Stimulated activated CD4-positive, alpha-beta T cell treated with anti-CD3 and anti-CD28 coated beads, Interleukin-4, amount 100 ng/mL, for 48 hours (primary cell): ENCODE measurements at places on chromosomes 4 and X.

DNA sequence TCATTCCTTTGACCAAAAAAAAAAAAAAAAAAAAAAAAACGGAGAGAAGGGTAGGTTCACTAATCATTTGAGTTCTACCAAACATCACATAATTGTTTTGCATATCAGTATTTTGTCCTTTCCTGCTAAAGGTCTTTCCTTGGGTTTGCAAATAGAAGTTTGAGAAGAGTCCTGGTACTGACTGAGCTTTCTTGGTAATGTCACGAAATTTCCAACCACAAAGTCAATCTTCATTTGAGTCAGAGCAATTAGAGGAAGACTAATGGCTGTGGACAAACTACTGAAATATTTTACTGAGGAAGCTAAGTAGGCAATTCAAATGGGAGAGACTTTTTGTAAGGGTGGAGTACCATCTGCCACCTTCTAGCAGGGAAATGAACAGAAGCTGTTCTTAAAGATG is 21.7 kb upstream of the CD40LG start:
- no peak for DNase-seq

- DNase-seq, result no peak
These were observed 248.7 kb downstream of the ARHGAP10 start for GRCh38 chr4:147980586-147980985.

GRCh38 chr4:160810941-160811340 is 1352.9 kb downstream of the FSTL5 start:
- DNase-seq, result no peak

DNA sequence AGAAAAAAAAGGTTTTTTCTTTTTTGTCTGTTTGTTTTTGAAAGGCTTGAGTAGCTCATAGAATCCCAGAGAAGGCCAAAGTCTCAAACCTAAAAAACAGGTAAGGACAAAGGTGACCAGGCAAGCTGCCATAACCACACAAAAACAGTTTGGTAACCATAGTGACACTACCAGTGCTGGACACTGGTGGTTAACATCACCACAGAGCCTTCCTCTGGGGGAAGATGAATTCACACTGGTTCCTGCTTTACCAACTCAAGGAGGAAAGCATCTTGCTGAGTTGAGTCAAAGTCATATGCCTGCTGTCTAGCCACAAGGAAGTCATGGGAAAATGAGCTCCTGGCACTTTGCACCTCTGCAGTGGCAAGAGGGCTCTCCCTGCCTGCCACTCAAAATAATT is 32.5 kb downstream of the IDS start:
- no peak for DNase-seq

GRCh38 chrX:140664939-140665338 is 44.6 kb upstream of the LINC00632 start:
- no peak for DNase-seq

GRCh38 chr4:87620491-87620890 is 12.2 kb downstream of the DSPP start:
- no peak for DNase-seq

DNA sequence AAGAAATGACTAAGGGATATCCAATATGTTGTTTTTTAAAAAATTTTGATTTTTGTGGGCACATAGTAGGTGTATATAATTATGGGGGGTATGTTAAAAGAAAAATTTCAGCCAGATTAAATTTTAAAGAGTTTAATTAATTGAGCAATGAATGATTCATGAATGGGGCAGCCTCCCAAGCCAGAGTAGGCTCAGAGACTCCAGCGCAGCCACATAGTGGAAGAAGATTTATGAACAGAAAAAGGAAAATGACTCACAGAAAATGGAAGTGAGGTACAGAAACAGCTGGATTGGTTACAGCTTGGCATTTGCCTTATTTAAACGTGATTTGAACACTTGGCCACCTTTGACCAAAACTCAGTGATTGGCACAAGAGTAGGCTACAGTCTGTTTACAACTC is 91.7 kb downstream of the SPATA18 start:
- no peak for DNase-seq

DNA sequence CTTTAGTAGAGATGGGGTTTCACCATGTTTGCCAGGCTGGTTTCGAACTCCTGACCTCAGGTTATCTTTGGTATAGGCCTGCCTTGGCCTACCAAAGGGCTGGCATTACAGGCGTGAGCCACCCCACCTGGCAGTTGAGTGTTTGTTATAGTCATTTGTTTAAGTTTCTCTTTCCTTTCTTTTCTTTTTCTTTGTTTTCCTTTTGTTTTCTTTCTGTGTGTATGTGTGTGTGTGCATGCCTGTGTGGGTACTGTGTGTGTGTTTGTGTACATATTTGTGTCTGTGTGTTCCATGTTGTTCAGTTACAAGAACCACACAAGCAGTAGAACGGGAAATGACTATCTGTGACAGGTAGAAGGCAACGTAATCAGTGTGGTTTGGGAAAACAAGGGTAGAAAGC is 624.9 kb downstream of the FSTL5 start:
- DNase-seq, result no peak

DNA sequence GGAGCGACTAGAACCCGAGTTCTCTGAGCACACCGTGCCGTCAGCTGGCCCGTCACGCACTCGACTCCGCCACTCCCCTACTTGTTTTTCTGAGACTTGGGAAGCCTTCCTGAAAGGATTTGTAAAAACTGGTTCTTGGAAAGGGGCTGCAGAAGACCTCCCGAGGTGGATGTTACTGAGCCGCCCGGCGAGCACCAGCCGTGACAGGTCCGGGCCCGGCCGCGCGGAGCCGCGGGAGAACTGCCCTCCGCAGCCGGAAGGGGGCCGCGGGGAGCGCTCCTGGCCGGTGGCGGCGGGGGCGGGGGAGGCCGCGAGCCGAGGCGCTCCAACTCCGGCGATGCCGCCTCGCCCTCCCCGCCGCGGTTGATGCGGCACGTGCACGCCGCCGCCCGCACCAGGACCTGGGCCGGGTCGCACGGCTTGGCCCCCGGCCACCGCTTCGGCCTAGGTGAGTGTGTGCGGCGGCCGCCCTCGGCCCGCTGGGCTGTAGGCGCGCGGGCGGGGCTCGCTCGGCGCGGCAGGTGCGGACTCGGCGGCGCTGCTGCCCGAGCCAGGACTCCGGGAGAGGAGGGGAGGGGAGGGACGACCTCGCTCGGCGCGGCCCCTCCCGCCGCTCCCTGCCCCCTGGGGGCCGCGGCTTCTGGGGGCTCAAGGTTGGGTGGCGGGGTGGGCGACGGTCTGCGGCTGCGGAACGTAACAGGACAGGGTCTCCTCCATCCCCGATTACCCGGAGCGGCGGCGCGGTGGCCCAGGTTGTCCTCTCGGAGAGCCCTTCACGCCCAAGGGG is 1.7 kb downstream of the SPRY1 start:
- DNase-seq, result peak; percentile 62

DNA sequence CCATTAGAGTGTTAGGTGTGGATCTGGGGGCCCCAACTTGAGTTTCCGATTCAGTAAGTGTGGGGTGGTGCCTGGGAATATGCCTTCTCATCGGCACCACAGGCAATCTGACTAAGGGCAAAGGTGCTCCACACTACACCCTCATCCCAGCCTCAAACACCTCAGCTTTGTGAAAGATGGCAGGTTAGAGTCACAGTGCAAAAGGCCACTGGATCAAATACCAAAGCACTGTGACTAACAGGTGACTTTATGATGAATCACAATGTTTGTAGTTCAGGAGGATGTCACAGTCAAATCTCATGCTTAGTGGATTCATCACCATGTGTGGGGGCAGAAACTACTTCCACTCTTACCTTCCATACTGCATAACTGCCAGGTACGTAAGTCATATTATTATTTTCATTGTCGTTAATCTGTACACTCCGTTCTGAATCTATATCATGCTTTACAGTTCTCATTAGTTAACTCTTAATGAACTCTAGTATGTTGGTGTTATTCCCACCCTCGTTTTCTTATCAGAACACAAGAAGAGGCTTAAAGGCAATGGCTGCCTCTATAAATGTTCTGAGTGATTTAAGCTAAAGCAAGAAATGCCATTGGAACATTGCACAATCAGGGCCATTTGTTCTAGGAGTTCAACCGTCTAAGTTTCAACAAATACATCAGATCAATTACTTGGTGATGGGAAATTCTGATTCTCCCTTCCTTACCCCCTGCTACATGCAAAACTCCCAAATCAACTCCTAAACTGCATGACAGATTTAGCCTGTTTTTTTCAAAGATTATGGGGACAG is 50.2 kb downstream of the PRKG2 start:
- no peak for DNase-seq

- peak; percentile 70 for DNase-seq
These were observed 220.1 kb downstream of the AFAP1 start for GRCh38 chr4:7719354-7720174.

DNA sequence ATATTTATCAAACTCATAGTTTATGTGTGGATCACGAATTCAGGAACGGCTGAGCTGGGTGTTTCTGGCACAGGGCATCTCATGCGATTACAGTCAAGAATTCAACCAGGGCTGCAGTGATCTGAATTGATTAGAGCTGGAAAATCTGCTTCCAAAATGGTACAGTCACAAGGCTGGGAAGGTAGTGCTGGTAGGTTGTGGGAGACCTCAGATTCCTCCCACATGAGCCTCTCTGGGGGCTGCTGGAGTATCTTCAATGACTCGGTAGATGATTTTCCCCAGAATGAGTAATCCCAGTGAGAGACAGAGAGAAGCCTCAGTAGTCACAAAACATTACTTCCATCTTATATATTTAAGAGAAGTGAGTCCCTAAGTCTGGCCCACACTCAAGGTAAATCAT is 36.2 kb upstream of the PRDX4 start:
- no peak for DNase-seq

DNA sequence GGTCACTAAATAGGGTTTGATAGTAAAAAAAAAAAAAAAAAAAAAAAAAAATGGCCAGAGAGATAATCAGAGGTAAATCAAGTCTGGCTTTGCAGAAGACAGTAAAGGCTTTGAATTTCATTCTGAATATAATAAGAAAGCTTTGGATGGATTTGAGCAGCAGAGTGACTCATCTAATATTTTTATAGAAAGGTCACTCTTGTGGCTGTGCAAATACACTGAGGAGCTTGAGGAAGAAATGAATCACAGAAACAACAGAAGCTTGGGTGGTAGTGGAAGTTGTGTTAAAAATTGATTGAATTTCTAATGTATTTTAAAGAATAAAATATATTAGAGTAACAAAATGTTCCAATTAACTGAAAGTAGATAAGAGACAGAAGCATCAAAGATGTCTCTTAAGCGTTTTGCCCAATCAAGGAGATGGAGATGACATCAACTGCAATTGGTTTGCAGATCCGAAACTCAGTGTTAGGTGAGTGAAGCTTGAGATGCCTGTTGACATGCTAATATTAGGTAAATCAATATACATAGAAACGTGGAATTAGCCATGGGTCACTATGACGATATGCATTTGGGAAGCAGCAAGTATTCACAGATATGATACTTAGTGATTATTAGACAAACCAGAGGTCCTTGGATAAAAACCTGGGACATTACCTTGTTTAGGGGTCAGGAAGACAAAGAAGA is 280.5 kb downstream of the GPM6A start:
- DNase-seq, result no peak

- no peak for DNase-seq
These were observed 61.3 kb downstream of the ANTXR2 start for GRCh38 chr4:80011636-80012236.

- DNase-seq, result no peak
These were observed 714.5 kb downstream of the GRID2 start for GRCh38 chr4:93018243-93018642.

DNA sequence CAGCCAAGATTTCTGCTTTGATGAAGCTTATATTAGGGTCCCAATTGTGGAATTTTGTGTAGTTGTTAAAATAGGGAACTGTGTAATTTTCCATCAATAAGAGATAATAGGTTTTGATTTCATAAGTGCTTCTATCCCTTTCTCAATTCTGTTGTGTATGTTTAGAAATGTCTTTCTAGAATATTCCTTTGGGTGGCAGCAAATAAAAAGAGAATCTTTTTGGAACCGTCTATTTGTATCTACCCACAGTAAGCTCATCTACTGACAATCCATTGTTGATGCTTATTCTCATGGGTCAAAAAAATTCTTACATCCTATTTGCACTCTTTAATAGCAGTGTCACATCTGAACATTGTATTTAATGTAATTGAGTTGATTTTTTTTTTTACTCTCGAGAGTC is 61.7 kb downstream of the TMA16 start:
- no peak for DNase-seq

DNA sequence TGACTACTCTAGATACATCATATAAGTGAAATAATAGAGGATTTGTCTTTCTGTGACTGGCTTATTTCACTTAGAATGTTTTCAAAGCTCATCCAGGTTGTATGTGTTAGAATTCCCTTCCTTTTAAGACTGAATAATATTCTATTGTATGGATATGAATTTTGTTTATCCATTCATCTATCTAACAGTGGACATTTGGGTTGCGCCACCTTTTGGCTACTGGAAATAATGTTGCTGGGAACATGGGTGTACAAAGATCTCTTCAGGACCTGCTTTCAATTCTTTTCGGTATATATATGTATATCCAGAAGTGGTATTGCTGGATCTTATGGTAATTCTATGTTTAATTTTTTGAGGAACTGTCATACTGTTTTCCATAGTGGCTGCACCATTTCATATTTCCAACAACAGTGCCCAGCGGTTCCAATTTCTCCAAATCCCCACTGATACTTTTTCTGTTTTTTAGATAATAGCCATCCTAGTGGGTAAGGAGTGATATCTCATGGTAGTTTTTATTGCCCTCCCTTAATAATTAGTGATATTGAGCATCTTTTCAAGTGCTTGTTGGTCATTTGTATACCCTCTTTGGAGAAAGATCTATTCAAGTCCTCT is 3.4 kb upstream of the SCD5 start:
- DNase-seq, result no peak

GRCh38 chr4:166981847-166982246 is 252.4 kb downstream of the SPOCK3 start:
- no peak for DNase-seq

GRCh38 chr4:123785538-123785937 is 388.9 kb downstream of the SPRY1 start:
- DNase-seq, result no peak

GRCh38 chr4:6688879-6689505 is 4.7 kb upstream of the S100P start:
- peak; percentile 67 for DNase-seq

DNA sequence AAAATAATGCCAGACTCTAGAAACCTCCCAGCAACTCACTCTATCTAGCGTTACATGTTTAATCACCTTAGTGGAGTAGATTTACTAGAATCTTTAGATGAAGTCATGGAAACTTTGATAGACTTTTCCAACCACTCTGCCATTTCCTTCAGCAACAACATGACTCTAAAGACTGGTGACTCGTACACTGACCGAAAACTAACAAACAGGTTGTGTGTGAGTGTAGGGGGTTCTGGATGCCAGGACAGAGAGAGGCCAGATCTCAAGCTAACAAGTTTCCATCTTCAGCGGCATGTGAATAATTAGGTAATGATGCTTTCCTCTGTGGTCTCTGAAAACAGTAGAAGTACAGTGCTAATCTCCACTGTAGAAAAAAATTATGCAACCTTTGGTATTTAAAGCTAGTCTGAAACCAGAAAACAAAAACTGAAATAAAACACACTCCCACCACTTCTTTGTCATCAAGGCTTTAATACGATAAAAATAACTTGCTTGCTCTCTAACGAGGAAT is 286.4 kb downstream of the PRDM5 start:
- no peak for DNase-seq

- DNase-seq, result no peak
These were observed 15.7 kb upstream of the PLCXD1 start for GRCh38 chrX:265502-265901.

- no peak for DNase-seq
These were observed 17.0 kb downstream of the MRFAP1 start for GRCh38 chr4:6657242-6658208.

- no peak for DNase-seq
These were observed 108.3 kb upstream of the KLHL4 start for GRCh38 chrX:87409113-87409841.

GRCh38 chr4:2860391-2861348 is 17.0 kb downstream of the ADD1 start:
- DNase-seq, result no peak

- no peak for DNase-seq
These were observed 326.9 kb downstream of the NAF1 start for GRCh38 chr4:162839814-162840213.
